ENCODE measurements at places on chromosomes 11 and 22.

DNA sequence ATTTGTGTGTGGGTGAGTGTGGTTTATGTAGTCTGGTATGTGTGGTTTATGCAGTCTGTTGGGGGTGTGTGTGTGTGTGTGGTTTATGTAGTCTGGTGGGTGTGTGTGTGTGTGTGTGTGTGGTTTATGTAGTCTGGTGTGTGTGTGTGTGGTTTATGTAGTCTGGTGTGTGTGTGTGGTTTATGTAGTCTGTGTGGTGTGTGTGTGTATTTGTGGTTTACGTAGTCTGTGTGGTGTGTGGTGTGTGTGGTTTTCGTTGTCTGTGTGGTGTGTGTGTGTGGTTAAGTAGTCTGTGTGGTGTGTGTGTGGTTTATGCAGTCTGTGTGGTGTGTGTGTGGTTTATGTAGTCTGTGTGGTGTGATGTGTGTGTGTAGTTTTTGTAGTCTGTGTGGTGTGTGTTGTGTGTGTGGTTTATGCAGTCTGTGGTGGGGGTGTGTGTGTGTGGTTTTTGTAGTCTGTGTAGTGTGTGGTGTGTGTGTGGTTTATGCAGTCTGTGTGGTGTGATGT lies 26.2 kb upstream of the PARVG start:
- DNase-seq, result no peak

GRCh38 chr22:44995105-44995514 lies 14.7 kb downstream of the PHF21B start:
- DNase-seq, result no peak

DNA sequence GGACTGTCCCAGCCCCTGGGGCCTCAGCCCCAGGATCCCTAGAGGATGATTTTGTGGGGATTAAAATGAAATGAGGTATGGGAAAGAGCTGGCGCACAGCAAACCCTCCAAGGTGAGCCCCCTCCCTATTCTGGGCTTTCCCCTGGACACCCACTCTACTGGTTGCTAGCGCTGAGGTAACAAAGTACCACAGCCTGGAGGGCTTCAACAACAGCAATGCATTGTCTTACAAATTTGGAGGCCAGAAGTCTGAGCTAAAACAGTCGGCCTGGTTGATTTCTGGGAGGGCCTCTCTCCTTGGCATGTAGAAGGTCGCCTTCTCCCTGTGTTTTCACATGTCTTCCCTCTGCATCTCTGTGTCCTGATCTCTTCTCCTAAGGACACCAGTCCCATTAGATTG lies 913.6 kb downstream of the NTM start:
- no peak for DNase-seq

- no peak for DNase-seq
Observed at GRCh38 chr11:77003963-77004362, 30.2 kb upstream of the B3GNT6 start.

DNA sequence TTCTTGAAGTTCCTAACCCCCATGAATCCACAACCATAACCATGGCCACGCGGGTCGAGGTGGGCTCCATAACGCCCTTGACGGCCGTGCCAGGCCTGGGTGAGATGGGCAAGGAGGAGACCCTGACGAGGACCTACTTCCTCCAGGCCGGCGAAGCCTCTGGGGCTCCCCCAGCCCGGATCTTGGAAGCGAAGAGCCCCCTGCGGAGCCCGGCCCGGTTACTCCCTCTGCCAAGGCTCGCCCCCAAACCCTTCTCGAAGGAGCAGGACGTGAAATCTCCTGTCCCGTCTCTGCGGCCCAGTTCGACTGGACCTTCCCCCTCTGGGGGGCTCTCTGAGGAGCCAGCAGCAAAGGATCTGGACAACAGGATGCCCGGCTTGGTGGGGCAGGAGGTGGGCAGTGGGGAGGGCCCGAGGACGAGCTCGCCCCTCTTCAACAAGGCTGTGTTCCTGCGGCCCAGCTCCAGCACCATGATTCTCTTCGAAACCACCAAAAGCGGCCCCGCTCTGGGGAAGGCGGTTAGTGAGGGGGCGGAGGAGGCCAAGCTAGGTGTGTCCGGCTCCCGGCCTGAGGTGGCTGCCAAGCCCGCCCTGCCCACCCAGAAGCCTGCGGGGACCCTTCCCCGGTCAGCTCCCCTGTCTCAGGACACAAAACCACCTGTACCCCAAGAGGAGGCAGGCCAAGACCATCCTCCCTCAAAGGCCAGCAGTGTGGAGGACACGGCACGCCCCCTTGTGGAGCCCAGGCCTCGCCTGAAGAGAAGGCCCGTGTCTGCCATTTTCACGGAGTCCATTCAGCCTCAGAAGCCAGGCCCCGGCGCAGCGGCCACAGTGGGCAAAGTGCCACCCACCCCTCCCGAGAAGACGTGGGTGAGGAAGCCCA lies 75.7 kb downstream of the KIAA1671 start:
- no peak for DNase-seq

DNA sequence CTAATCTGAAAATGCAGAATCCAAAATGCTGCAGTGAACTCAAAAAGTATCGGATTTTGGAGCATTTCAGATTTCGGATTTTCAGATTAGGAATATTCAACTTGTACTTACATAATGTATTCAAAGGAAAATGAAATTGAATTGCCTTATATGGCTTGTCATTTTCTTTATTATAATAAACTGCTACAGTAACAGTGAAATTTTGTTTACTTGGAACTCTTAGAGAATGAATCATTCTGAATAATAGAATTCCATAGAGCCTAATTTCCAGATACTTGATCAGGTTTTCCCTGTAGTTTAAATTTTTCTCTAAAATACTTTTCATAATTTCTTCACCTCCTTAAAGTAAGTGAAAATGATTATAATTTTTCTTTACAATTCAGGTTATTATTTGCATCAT lies 17.3 kb downstream of the TTC17 start:
- DNase-seq, result no peak

DNA sequence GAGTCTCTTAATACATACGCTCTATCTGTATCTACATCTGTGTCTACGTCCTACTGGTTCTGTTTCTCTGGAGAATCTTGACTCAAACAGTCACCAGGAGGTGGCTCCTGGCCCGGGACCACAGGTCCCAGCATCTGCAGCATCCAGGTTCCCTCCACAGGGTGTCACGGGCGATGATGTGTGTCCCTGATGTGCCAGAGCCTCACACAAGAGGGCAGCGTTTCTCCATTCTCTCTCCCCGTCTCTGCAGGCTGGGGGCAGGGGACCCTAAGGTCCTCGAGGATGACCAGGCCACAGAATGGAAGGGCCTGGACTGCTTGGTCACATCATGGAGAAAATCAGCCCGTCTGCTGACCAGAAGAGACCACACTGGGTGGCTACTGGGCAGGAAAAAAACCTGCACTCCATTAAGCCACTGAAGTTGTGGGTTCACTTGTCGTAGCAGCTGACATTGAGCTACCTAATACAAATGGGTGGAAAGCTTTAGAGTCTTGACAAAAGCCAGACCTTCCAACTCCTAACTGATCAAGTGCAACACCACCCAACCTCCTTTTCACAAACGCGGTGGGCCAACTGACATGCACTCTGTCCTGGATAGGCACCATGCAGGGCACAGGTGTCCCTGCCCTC lies 392.5 kb downstream of the CTTN start:
- no peak for DNase-seq

DNA sequence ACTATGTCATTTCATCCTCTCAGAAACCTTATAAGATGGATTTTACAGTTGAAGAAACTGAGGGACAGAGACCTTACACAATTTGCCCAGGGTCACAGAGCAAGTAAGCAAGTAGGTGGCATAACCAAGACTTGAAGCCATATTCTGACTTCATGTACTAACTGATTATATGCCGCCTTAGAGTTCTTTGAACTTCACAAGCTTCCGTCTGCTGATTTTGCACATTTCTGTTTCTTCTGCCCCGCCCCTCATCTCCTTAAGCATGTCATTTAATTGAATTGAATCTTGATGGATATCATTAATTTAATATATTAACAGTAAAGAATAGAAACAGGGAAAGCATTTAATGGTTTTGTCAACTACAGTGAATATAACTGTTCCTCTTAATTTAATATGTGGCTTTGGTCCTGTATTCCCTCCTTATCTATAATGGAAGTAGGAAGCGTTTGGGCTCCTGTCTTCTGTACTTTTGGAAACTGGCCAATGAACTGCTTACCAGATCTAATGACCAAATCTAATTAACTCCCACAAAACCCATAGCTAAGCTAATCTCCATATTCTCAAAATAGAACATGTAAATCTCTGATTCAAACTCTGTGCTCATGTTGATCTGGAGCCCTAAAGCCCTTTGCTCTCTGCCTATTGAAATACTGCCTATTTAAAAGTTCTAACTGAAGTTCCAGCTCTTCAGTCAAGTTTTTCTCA lies 30.4 kb downstream of the SIK2 start:
- no peak for DNase-seq

DNA sequence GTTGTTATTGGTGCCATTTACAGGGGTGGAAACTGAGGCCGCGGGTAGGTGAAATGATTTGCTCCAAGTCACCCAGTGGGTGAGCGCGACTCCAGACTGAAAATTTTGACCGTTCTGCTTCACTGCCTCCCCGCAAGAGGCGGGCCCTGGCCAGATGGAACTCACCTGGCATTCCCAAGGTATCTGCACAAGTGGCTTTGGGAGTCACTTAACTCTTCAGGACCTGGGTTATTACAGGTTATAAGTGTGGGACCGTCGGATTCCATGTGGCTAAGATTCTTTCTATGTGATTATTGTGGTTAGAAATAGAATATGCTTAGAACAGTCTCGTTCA lies 598 bp downstream of the CABIN1 start:
- DNase-seq, result no peak

DNA sequence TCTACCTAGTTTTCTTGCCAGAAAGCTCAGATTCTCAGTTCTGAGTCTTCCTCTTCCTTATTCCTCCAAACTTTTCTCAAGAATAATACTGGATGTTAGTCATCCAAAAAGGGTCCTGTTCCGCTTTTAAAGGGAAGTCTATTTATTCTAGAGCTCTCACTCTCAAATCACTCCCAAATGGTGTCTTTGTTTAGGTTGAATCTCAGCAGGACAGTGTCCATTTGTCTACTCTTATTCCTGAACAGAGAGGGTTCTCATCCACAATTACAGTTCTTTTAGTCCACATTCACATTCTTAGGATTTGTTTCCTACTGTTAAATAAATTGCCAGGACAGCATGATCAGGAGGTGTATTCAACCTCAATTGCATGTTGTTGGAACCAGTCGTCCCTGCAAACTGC lies 61.3 kb downstream of the MUC15 start:
- no peak for DNase-seq

- no peak for DNase-seq
Observed at GRCh38 chr11:83124636-83125424, 32.1 kb upstream of the PCF11 start.

- no peak for DNase-seq
Observed at GRCh38 chr22:40028098-40028425, 33.3 kb downstream of the FAM83F start.

- no peak for DNase-seq
Observed at GRCh38 chr22:48142388-48142787, 1379.9 kb downstream of the TBC1D22A start.

- no peak for DNase-seq
Observed at GRCh38 chr11:115423728-115424459, 80.3 kb downstream of the CADM1 start.

GRCh38 chr22:35218079-35218478 lies 39.2 kb upstream of the HMGXB4 start:
- DNase-seq, result no peak

- no peak for DNase-seq
Observed at GRCh38 chr22:40432157-40432556, 61.8 kb downstream of the SGSM3 start.

DNA sequence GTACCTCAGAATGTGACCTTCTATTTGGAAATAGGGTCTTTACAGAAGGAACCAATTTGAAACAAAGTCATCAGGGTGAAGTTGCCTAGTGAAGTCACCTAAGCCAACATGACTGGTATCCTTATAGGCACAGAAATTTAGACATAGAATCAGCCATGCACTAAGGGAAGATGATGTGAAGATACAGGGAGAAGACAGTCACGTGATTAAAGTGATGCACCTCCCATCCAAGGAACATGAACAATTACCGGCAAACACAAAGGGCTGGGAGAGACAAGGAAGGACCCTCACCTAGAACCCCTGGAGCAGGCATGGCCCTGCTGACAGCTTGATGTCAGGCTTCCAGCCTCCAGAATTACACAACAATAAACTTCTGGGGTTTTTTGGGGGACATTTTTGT lies 3.2 kb upstream of the CRYBB2 start:
- no peak for DNase-seq

- DNase-seq, result no peak
Observed at GRCh38 chr11:122100037-122100755, 15.8 kb downstream of the BLID start.

DNA sequence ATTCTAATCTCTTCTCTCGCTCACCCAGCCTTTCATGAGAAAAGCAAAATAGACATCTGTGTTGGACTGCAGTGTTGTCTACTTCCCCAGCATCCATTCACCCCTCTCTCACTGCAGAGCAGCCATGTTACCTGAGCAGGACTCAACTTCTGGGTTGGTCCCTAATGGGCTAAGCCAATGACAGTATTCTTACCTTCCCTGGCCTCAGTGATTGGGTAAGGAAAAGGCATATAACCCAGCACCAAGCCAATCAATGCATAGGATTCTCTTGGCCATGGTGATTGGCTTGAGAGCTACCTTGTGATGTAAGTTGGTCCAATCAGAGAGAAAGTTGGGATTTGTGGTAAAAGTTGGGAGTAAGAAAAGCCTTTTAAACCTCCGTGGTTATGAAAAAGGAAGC lies 99.8 kb upstream of the NECTIN1 start:
- no peak for DNase-seq

GRCh38 chr11:67285541-67286498 lies 3.3 kb upstream of the ANKRD13D start:
- DNase-seq, result no peak

DNA sequence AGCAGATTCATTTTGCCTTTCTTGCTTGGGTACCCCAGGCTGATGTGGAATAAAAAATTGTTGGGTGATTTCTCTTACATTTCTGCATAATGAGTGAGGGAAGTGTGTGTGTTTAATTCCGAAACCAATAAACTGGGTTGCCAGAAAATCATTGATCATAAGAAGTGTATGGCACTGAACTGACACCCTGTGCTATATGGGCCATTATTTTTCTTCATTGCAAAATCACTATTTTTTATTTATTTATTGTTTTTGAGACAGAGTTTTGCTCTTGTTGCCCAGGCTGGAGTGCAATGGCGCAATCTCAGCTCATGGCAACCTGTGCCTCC lies 14.6 kb upstream of the HIKESHI start:
- DNase-seq, result no peak

- DNase-seq, result no peak
Observed at GRCh38 chr22:20606784-20607128, 99.3 kb downstream of the MED15 start.

GRCh38 chr11:68632802-68633201 lies 51.5 kb upstream of the GAL start:
- DNase-seq, result no peak

DNA sequence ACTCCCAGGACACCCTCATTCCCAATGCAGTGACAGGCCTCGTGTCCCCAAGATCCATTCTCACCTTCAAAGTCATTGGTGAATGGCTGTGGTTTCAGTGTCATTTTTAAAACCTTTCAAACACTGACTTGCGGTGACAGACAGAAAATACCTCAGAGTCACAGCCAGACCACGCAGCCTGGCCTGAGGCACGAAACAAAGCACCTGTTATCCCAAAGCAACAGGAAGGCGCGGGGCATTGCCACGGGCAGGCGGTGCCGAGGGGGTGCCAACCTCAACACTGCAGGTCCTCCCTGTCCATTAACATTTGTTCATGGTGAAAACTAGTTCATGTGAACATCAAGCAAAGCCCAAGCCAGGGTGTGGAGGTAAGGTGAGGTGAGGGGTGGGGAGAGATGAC lies 38.2 kb downstream of the RPUSD4 start:
- no peak for DNase-seq
